Type B pancreatic cell (in vitro differentiated cells): ENCODE measurements at places on chromosomes 2 and 18.

GRCh38 chr18:62434798-62435197 lies 88.0 kb upstream of the ZCCHC2 start:
- DNase-seq = no peak

- peak; percentile 65 for DNase-seq
Measured at GRCh38 chr2:241052677-241053360, 49.3 kb downstream of the MTERF4 start.

GRCh38 chr2:55901322-55901721 lies 22.3 kb downstream of the EFEMP1 start:
- no peak for DNase-seq

DNA sequence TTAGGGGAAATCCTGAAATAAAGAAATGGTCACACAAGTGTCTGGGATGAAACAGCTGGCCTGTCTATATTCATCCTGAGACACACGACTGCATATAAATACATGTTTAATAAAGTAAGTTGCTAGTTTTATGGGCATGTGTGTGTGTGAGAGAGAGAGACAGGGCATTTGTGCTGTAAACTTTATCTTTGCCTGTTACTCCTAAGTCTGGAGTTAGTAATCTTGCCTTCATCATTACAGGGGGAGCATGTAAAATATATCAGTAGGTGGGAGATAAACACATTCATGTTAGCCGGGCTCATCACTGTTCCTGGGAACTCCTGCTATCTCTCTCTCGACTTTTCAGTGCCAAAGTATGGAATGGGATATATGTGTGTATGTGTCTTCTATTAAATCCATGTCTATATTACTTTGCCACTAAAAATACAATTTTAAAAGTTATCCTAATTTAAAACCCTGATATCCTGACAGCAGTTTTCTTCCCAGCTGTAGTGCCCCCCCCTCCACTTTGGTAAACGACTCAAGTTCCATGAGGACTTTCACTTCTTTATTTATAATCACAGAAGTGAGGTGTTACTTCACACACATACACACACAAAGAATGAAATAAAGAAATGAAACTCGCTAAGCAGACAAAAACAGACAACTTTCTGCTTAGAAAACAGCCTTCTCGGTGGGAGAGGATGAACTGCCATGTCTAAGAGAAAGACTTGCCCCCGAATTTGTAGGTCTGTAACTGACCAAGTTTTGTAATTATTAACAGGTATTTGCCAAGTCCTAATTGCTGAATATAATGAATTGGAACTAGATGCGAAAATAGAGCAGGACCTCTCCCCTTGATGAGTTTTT lies 947 bp downstream of the ZEB2 start:
- no peak for DNase-seq
